ENCODE measurements at places on chromosomes 12 and 14.

GRCh38 chr12:20624718-20625117 is 70.4 kb upstream of the SLCO1C1 start:
- DNase-seq = no peak

DNA sequence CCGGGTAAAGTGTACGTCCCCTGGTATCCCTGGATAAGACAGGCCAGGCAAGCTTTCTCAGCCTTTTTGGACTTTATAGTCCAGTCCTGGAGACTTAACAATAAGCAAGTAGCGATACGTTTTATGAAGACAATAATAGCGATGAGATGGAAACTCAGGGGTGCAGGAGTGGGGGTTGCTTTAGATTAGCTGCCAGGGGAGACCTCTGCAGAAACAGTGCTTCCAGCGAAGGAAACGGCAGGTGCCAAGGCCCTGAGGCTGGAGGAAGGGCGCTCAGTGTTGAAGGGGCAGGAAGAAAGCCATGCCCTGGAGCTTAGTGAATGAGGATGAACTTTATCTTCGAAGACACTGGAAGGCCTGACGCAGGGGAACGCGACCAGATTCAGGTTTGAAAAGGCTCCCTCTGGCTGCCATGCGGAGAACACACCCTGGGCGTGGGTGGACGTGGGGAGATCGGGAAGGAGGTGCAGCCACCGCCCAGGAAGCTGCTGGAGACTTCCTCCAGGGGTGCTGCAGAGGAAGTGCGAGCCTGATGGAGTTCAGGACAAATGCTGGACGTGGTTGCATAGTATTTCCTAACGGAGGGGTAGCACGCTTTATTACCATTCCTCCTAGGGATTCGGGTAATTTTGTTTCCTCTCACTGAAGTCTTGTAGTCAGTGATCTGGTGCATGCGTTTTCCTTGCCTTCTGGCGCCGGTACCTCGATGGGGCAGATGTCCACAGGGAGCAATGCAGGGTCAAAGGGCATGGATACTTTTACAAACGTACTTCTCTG is 26.1 kb upstream of the UBC start:
- DNase-seq = peak; percentile 56

GRCh38 chr12:21852251-21852650 is 77.7 kb upstream of the KCNJ8 start:
- peak; percentile 3 for DNase-seq

DNA sequence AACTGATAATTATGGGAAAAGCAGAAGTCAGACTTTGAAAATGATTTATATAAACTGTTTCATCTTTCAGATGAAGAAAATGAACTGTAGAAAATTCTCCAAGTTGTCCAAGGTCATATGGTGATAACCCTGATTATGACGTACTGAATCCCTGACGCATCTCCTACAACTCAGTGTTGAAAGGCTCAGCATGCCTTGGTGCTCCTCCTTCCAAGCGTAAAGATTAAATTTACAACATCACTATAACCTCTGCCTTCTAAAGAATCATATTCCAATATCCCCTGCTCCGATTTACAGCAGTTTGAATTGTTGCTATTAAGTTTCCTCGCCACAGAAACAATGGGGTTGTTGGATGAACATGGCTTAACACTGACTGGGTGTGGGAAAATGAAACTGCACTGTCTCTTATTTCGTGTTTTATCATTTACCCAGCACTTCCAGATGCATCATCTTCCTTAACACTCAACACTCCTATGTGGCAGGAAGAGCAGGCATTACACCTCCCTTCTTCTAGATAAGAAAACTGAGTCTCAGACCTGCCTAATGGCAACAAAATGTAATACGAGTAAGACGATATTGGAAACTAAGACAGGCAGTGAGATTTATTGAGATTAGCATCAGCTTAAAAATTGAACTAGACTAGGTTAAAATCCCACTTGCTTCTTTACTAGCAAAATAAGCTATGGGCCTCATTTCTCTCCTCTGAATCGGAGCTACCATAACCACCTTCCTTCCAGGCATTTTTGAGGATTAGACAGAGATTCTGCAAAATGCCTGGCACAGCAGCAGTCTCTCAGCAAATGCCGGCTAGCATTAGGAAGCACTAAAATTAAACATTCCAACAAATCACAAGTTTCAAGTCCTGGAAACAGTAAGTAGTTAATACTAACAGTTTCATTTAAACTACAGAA is 74.2 kb downstream of the PPM1H start:
- no peak for DNase-seq

DNA sequence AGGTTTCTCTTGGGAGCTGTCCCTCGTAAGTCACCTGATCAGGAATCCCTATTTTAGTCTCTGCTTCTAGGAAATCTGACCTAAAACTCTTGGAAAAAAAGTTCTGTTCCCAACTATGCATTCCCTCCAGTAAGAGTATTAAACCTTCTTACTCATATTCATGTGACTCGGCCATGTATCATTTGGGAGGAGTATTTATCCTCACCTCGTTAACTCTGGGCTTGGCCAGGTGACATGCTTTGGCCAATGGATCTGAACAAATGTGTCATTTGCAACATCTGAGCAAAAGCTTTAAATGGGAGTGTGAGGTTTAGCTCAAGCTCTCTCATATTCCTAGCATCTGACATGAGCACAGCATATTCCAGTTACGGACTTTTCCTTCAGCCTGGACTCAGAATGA is 226.8 kb downstream of the NUAK1 start:
- no peak for DNase-seq

DNA sequence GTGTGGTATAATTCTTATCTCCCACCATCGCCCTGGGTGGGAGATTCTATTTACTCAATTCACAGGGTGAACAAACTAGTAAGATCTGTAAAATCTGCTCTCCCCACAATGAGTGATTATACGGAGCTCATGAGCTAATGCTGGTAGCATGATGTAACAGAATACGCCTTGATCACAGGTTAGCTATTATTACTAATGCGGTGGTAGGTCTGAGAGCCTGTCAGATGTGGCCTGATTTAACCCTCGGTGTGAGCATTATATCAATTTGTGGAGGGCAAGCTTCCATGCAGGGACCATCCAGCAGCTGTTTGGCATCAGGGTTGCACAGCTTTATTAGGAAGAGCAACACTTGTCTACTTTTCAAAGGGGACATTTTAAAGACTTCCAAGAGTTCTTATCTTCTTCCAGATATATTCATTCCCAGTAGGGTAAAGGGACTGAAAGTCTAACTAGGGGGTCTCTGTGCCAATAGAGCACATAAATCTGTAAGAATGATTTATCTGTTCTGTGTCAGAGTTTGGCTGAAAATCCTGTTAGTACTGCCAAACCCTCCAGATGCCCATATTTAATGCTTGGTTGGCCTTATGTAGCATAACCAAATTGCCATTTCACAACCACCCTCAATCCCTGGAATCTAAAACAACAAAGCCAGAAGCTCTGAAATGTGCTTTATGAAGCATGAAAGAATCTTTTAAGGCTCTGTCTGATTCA is 18.7 kb downstream of the TSHR start:
- DNase-seq = peak; percentile 64

GRCh38 chr14:85613496-85613895 is 83.6 kb downstream of the FLRT2 start:
- no peak for DNase-seq

DNA sequence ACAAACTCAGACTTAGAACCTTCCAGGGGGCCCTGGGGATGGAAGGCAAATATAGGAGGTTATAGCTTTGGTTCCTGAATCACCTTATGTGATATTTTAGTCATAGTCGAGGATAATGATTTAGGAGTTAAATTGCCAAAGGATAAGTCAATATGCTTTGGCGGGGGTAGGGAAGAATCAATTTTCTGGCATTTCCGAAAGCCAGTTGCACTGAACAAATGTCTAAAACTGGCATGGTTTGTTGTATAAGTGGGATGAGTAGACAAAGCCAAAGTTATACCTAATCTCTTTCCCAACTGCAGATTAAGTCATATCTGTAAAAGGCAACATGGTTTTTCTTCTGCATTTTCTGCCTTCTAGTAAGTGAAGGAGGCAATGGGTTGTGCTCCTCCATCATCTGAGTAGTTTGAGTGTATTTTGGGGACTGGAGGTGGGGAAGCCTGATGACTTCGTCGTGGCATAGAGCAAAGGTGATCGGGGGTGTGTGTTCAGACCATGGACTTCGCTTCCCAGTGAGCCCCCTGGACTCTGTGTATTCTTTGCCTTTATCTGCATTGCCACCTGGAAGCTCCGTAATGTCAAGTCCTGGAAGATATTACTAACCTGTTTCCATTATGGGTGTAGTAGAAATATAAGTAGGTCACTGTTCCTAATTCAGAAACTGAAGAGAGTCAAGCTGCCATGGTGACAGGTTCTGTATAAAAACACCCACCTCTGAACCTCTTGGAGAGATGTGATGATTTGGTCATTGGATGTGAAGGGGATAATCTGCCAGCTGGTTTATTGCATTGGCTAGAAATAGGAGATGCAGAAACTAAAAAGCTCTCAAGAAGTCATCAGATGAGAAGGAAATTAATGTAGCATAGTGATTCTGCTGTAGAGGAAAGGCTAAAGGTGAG is 24.5 kb downstream of the PPFIBP1 start:
- no peak for DNase-seq

- DNase-seq = no peak
These were observed 357.0 kb downstream of the TMEM121 start for GRCh38 chr14:105883066-105884005.

GRCh38 chr14:34223373-34224148 is 238.5 kb downstream of the SPTSSA start:
- DNase-seq = no peak
